Omental fat pad (tissue), 4 donors: ENCODE measurements at places on chromosomes 7 and 10.

- DNase-seq = no peak
These were observed 266.4 kb upstream of the KLF14 start for GRCh38 chr7:131000389-131000788.

- DNase-seq = no peak
These were observed 28.4 kb downstream of the ENTPD1 start for GRCh38 chr10:95784279-95784913.

GRCh38 chr10:1297566-1298301 is 241.5 kb downstream of the WDR37 start:
- no peak for DNase-seq

DNA sequence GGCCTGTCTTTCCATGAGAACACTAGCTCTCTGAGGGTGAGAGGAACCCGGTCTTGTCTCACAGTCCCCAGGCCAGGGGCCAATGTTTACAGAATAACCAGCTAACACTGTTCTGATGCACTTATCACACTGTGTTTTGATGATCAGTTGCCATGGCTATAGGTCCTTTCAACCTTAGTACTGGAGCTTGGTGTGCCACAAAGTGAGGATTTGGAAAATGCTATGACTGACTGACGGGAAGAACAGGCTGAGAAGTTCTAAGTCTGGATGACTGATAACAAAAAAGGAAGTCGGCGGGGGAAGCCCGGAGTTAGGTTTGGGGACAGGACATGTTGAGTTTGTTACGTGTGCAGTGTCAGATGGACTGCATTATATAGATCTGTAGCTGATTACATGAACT is 141.8 kb downstream of the CTTNBP2 start:
- DNase-seq = no peak

DNA sequence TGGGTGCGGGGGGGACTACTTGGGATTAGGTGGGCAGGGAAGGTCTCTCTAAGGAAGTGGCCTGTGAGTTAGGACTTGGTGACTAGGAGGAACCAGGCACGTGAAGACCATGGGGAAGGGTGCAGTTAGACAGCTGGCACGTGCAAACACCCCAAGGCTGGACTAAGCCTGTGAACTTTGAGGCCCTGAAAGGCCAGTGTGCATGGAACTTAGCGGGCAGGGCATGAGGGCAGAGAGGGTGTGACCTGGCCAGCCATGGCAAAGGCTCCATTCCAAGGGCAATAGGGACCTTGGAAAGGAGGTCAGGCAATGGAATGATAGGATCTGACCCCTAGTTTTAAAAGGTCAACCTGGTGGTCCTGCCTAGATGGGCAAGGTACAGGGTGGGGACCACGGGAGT is 158.4 kb upstream of the PCBD1 start:
- DNase-seq = no peak

- no peak for DNase-seq
These were observed 83.0 kb downstream of the EEPD1 start for GRCh38 chr7:36236073-36236472.

- DNase-seq = no peak
These were observed 136.6 kb downstream of the AHR start for GRCh38 chr7:17434841-17435692.

DNA sequence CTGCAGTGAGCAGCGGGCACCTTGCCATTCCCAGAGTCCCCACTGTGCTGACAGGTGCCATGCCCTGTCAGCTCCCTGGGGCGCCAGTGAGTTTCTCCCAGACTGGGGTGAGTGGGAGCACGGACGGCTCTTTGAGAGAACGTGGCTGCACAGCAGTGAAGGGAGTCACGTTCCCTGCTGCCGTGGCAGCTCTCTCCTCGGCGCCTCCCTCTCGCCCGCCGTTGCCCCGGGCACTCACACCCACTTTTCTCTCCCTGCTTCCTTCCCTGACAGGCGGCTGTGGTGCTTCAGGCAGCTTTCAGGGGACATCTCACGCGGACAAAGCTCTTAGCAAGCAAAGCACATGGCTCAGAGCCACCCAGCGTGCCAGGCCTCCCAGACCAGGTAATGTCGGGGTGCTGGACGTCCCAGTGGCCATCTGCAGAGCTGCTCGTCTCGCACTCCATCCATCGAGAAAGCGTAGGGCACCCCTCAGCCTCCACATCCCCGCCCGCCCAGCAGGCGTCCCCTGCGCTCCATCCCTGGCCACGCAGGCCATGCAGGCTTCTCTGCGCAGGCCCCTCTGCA is 27.1 kb upstream of the TTYH3 start:
- DNase-seq = no peak

- DNase-seq = no peak
These were observed 23.9 kb upstream of the ZMIZ1 start for GRCh38 chr10:79044846-79045245.

- no peak for DNase-seq
These were observed 13.3 kb upstream of the MIOS start for GRCh38 chr7:7553386-7553785.
